CD4-positive, alpha-beta T cell treated with Interleukin-15 for 1 hour (primary cell): ENCODE measurements at places on chromosomes 12 and 14.

GRCh38 chr12:55057481-55057880, 37.7 kb downstream of the NEUROD4 start:
- DNase-seq = no peak

GRCh38 chr12:65937161-65937641, 112.9 kb downstream of the HMGA2 start:
- no peak for DNase-seq

GRCh38 chr12:58325561-58325960, 384.2 kb downstream of the ATP23 start:
- DNase-seq = no peak

DNA sequence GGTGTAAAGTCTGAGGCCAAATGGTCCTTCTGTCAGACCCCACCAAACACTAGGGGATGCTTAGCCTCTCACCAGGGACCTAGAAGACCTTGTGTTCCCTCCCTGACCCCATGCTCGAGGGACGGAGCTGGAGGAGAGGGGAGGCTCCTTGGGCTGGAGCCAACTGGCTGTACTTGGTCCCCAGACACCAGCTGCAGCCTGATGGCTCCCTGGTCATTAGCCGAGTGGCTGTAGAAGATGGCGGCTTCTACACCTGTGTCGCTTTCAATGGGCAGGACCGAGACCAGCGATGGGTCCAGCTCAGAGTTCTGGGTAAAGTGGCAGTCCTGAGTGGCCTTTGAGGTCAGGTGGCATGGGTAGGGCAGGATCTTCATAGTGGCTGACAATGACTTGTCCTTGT, 29.0 kb downstream of the PAPLN start:
- no peak for DNase-seq

GRCh38 chr14:60485598-60486251, at the start of gene C14orf39:
Gene C14orf39, minus strand, starts transcription at chr14:60486063. Its CDS starts 985 bp downstream, at chr14:60485078.
- no peak for DNase-seq

DNA sequence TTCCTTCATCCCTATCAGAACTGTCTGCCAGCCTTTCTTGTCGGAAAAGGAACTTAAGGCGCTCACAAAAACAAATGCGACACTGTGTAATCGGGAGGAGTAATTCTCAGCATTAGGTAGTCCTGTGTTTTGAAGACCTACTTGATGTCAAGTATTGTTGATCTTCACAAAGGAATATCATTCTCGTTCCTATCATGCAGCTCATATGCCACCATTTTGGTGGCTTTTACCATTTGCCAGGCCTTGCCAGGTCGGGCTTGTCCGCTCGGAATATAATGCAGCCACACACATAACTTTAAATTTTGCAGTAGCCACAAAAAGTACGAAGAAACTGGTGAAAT, 903 bp upstream of the PPP4R3A start:
- DNase-seq = no peak

GRCh38 chr14:42429401-42429800, 822.7 kb downstream of the LRFN5 start:
- DNase-seq = no peak

GRCh38 chr14:104689881-104690711, 678 bp downstream of the INF2 start:
- no peak for DNase-seq

DNA sequence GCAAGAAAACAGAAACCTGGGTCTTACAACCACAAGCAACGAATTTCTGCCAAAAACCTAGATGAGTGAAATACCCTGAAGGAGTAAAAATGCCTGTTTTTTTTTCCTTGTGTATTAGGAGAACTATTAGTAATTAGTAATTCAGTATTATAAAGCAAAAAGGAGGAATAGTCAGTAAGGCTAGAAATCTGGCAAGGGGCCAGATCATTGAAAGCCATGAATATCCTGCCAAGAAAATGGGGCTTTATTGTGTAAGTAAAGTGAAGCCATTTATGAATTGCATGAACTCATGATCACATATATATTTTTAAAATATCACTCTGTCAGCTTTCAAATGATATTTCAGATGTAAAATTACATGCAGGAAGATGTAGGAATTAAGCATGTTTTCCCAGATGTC, 57.9 kb downstream of the TXNDC16 start:
- DNase-seq = no peak

- no peak for DNase-seq
Observed at GRCh38 chr14:75821831-75822521, 159.8 kb downstream of the TGFB3 start.

DNA sequence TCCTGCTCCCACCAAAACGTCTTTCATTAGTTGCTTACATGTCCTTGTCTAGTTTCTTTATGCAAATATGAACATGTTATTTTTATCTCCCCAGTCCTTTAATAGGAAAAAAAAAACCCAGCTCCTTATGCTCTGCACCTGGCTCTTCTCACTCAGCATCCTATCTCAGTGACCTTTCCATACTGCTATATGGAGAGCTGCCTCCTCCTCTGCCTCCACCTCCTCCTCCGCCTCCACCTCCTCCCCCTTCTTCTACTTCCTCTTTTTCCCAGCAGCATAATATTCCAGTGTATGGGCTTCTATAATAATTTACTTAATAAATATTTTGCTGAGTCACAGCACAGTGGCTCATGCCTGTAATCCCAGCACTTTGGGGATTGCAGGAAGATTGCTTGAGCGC, 31.5 kb downstream of the ABCB9 start:
- DNase-seq = no peak

GRCh38 chr14:64303471-64303917, 9.3 kb upstream of the ESR2 start:
- DNase-seq = no peak

GRCh38 chr12:95393191-95393790, 80.7 kb upstream of the METAP2 start:
- DNase-seq = no peak

DNA sequence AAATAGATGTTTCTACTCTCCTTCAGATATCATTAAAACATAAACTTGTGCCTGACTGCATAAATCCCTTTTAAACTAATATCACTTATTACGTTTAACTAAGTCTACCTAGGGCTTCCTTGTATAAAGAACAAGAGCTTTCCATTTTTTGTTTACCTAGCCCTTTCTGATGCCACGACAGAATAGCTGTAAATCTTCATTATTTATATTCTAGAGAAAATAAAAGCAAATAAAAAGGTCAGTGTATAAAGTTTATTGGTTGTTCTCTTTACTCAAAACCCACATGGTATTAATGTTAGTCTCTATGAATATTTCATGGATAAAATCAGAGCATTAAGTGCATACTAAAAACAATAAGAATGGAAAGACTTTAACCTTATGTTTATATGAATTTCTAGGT, 269.1 kb downstream of the NAV3 start:
- DNase-seq = no peak

- no peak for DNase-seq
Observed at GRCh38 chr12:38155526-38156496, 160.8 kb upstream of the ALG10B start.

DNA sequence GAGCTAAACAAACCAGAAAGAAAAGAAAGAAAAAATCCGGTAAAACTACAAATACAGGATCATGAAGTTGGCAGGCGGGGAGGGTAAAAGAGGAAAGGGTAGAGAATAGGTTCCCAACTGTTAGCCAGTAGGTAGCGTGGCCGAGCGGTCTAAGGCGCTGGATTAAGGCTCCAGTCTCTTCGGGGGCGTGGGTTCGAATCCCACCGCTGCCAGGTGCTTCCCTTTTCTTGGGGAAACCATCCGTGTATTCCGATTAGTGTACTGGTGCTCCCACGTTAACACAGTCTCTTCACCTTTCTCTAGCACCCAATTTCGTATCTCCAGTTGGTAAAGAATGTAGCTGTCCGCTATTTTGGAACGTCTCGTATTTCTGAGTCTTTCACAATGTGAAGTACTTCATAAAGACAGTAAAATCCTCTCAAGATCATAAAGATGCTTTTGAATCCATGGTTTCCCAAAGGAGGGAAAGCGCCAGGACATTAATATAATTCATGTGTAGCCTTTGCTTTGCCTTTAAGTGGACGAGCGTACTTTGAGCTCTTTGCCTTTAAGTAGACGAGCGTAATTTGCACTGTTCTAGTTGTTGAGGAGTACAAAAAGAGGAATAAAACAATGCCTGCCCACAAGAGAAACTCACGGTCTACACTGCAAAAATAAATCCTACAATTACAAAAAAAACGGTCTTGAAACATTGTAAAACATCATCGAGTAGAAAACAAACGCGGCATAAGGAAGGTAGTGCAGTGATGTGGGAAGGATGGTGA, 19.0 kb upstream of the RNASE12 start:
- DNase-seq = peak; percentile 80

GRCh38 chr14:63039866-63040265, 5.4 kb downstream of the KCNH5 start:
- DNase-seq = no peak

GRCh38 chr14:100135073-100135472, 24.4 kb downstream of the DEGS2 start:
- DNase-seq = no peak

- DNase-seq = peak; percentile 45
Observed at GRCh38 chr14:54691525-54692283, 124.8 kb downstream of the SAMD4A start.

GRCh38 chr12:52915637-52916036, 10.8 kb upstream of the KRT8 start:
- DNase-seq = no peak

DNA sequence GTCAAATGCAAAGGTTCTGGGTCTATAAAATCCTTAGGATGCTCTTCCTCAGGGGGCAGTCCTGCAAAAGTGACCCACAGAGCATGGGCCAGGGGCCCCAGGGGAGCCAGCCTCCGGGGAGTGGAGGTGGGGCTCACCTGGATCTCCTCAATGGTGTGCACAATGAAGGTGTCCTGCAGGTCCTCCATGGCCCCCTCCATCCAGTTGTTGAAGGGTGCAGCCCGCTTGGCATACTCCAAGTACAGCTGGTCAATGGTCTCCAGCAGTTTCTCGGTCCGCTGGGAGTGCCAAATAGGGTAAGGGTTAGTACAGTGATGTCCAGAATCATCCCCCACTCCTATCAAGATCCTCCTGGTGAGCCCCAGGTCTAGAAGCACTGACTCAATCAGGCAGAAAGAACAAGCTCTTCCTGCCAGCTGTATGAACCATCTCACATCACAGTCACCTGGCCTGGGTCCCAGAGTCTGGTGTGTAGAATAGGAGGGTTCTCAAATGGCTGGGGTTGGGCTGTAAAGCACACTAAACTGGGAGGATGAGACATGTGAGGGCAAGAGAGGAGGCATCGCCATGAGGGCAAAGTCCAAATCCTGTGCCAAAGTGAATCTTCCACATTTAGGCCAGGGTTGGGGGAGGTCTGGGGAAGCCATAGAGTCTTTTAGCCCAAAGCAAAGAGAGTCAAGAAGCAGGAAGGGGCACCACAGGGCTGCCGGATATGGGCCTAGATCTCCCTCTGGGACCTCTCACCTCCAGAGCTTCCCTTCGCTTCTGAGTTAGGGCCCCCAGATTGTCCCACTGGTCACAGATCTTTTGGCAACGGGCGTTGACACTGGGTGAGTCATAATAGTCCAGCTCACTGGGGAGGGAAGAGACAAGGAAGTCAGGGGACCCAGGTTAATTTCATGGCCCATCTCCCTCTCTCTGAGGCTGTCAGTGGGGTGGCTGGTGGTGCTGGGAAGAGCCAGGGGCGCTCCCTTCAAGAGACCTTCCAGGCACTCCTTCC, 91.5 kb upstream of the ZFP36L1 start:
- DNase-seq = no peak

- peak; percentile 55 for DNase-seq
Observed at GRCh38 chr14:24274101-24274543, 2.7 kb upstream of the RABGGTA start.

GRCh38 chr14:101242442-101243385, 318.6 kb upstream of the DIO3 start:
- DNase-seq = no peak

DNA sequence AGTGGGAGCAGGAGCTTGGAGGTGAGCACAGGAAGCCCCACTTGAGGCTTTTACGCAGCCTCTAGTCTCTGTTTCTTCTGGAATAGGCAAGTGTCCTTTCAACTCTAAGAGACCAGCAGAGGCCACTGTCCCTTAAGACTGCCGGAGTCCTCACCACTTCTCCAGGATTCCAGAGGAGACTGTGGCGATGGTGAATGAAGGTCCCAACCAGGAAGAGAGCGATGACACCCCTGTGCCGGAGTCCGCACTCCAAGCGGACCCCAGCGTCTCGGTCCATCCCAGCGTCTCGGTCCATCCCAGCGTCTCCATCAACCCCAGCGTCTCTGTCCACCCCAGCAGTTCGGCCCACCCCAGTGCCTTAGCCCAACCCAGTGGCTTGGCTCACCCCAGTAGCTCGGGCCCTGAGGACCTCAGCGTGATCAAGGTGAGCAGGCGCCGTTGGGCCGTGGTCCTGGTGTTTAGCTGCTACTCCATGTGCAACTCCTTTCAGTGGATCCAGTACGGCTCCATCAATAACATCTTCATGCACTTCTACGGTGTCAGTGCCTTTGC, 442 bp downstream of the FLVCR2 start:
- DNase-seq = no peak

DNA sequence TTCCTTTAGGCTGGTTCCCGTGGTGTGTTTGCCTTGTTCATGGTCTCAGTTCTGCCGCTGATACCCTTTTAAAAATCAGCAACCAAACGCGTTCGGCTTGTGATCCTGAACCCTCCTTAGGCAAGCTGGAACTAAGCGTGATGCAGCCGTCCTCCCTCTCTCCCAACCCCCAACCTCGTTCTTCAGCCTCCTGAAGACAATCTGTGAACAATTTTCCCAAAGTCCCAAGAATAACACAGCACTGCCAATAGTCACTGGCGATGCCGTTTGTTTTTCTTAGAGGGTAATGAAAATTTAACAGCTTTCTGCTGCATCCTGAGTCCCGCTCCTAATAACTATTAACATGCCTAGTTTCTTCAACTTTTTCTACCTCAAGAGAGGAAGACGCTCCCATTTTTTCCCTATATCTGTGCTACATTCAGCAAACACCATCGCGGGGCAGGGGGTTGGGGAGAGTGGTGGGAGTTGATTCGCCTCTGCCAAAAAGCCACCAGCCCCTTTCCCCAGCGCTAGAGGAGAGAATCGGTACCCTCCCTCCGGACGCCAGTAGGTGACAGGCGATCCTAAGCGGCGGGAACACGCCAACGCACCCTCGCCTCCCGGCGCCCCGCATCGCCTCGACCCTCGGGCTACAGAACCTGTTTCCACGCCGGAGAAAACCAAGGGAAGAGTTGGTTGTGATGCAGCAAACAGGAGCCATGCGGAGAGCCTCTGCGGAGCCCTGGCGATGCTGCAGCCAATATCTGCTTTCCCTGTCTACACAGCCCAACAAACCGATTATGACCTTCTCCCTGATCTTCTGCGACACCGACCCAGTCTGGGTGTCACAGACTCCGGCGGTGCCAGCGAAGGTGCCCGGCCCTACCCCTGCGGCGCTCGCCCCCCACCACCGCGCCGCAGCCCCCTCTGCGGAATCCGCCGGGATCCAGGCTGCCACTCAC, 752 bp downstream of the PRICKLE1 start:
- no peak for DNase-seq

GRCh38 chr12:25052196-25052913, 103.5 kb upstream of the BCAT1 start:
- peak; percentile 84 for DNase-seq
